Activated naive CD4-positive, alpha-beta T cell treated with anti-CD3 and anti-CD28 coated beads, Interleukin-2, amount 50 U/mL, for 16 hours (primary cell): ENCODE measurements at places on chromosomes 5 and 9.

DNA sequence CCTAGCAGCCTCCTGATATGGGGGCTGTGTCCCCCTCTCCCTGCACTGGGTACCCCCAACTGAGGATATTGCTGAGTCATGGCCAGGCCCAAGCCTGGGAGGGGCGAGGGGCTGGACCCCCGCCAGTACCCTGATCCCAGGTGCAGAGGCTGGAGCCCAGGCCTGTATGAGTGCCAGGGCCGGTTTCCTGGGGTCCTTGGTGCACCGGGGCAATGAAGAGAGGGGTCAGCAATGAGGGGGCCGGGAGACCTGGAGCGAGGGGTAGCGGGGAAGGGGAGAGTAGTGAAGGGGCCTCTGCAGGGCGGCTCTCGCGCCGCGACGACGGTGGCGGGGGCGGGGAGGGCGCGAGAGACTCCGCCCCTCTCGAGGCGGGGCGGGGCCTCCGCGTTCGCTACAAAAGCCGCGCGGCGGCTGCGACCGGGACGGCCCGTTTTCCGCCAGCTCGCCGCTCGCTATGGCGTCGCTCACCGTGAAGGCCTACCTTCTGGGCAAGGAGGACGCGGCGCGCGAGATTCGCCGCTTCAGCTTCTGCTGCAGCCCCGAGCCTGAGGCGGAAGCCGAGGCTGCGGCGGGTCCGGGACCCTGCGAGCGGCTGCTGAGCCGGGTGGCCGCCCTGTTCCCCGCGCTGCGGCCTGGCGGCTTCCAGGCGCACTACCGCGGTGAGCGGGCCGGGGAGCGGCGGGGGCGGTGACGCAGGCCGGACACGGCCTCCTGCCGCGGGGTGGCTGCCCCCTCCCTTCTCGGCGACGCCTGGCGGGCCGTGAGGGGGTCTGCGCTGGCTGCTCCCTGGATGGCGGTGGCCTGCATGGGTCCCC lies at the start of gene SQSTM1:
Gene SQSTM1, plus strand, starts transcription at position 423 of the 815 bp plus-strand sequence. Its CDS starts 32 bp downstream, at position 455.
- DNase-seq: peak; percentile 80

DNA sequence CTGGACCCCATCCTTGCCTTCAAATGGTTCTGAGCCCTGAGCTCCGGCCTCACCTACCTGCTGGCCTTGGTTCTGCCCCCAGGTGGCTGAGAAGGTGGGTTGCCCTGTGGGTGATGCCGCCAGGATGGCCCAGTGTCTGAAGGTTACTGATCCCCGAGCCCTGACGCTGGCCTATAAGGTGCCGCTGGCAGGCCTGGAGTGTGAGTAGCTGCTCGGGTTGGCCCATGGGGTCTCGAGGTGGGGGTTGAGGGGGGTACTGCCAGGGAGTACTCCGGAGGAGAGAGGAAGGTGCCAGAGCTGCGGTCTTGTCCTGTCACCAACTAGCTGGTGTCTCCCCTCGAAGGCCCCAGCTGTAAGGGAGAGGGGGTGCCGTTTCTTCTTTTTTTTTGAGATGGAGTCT lies 5.2 kb downstream of the CEL start:
- no peak for DNase-seq

- DNase-seq: no peak
Observed at GRCh38 chr5:87825583-87825982, 412.9 kb upstream of the CCNH start.

DNA sequence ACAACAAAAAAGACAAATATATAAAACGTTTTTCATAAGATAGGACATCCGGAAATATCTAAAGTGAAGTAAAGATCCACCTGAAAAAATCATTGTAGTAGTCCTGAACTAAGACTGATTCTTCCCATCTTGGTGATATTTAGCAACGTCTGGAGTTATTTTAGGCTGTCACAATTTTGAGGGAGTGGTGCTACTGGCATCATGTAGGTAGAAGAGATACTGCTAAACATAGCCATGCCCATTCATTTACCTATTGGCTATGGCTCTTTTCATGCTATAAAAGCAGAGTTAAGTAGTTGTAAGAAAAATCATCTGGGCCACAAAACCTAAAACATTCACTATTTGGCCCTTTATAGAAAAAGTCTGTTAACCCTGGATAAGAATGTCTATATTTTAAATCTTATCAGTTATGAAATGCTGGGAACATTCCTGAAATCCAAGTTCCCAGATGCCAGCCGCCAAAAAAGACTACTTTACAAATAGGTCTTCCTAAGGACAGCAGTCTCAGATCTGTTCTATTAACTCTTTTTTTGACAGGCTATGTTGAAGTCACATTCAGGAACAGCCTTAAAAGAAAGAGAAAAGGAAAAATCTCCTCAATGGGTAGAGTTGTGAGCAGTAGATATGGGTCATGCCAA lies 27.0 kb downstream of the RAPGEF6 start:
- DNase-seq: no peak

- no peak for DNase-seq
Observed at GRCh38 chr9:93577975-93578682, 1.7 kb downstream of the PHF2 start.

GRCh38 chr5:90518661-90519060 lies 10.7 kb downstream of the LYSMD3 start:
- no peak for DNase-seq

DNA sequence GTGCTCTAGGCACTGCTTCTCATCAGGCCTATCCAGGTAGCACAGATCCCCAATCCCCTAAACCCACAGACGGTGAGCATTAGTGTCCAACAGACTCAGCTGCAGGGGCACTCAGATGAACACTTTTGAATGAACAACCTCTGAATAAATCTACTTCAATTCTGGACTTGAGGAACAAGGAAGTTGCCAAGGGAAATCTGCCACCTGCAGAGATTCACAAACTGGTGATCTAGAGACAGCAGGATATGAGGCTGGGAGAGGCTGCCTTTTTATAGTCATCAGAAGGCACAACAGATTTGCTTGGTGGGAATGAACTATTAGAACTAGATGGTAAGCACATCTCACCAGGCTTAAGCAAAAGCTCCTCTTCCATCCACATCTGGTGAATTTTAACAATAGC lies 7.0 kb upstream of the HK3 start:
- DNase-seq: no peak

DNA sequence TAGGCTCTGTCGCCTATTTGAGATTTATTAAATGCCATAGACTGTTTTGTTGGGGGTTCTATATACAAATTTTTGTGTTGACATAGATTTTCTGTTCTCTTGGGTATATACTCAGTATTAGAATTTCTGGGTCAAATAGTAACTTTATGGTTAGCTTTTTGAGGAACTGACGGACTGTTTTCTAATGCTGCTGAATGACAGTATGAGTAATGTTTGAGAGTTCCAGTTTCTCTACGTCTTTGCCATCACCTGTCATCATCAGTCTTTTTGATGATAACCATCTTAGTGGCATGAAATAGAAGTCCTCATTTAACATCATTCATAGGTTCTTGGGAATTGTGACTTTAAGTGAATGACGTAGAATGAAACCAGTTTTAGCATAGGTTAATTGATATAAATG lies 60.1 kb downstream of the CCDC171 start:
- DNase-seq: no peak

DNA sequence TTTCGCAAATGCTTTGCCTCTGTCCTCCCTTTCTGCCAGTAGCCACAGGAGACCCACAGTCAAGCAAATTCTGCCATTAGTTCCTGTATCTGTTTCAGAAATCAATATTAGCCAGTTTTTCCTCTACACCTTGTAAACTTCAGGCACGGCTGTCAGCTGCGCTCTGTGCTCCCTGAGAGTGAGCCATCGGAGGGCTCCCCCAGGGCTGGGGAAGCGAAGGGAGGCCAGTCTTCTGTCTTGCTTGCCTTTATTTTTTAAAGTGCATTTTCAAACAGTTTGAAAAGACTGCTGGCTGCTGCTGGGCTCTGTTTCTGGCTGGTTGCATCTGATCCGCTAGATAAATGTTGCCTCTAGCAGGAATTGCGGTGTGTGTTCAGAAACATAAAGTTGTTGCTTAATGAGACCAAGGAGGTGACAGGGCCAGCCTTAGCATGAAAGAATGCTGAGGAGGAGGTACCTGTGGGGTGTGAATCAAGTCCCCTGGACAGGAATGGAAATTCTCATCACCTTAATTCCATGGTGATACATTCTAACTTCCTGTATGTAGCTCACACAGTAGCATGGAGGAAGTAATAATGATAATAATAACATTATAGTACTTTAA lies 421.7 kb upstream of the KIF2A start:
- DNase-seq: no peak

DNA sequence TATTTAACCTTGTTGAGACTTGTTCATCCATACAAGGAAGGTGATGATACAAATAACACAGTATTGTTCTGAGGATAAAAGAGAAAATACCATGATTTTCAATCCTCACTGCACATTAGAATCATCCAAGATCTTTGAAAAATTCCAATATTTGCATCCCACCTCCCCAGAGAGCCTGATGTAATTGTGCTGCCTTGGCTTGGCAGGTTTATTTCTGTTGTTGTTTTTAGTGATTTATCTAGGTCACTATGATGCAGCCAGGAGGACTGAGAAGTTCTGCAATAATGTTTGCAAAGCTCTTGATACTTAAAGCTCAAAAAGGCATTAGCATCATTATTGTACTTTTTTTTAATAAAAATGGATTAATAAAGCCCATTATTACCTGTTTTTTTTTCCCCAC lies 67.0 kb upstream of the NMUR2 start:
- DNase-seq: no peak

- no peak for DNase-seq
Observed at GRCh38 chr5:135955525-135955924, 742 bp upstream of the LECT2 start.

- DNase-seq: no peak
Observed at GRCh38 chr9:92696619-92697018, 26.7 kb upstream of the IPPK start.

GRCh38 chr5:19855031-19855430 lies 133.0 kb downstream of the CDH18 start:
- no peak for DNase-seq

DNA sequence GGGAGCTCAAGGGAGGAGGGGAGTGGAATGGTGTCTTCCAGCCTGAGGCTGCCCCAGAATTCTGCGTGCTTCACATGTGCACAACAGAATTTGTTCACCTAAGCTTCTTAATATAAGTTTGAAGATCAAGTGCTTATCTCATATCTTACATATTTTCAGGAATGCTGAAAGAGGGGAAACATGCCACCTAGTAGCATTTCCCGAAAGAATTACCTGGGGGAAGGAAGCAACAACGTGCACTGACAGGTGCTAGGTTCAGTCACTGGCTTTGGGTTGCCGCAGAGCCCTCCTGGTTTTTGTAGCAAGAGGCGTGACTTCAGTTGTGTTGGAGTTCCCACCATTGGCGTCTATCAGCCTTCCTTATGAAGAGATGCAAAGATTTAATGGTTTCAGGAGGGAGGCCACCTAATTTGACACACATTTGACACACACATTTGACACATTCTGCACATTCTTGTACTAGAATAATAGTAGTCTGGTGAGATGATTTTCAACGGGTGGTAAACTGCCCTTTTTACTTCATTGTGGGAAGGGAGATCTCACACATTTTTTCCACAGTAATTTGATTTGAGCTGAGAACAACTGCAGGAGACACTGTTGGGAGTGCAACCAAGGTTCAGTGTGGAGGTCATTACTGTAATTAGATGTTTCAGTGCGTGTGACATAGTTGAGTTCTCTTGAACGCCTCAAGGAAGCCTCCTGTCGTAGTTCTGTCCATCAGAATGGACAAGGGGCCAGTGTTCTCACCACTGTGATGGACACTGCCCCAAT lies 481.3 kb downstream of the CCDC171 start:
- DNase-seq: no peak

DNA sequence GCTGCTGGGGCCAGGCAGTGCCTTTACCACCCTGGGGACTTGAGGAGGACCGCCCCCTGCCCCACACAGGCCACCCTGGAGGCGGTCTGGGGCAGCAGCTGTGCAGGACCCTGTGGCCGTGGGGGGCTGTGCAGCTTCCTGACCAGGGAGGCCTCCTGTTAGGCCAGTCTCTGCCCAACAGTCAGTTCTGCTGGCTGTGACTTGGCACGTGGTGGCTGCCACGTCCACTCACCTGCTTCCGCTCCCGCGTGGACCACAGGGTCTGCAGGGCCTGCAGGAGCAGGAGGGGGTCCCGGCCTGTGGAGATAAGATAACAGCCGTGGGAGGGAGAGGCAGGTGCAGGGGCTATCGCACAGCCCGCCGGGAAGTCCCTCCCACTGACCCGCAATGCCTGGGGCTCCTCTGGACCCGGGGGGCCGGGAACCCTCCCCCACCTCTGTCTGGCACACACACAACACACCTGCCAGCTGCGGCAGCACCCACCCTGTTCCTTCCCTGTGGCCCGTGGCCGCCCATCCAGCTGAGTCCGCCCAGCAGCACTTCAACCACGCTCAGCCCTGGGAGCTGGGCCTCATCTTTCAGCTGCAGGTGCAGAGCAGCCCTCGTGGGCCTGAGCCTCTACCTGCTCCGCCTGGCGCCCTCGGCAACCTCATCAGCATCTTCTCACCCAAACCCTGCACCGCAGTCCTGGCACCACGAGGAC lies 39.7 kb downstream of the EXD3 start:
- no peak for DNase-seq

DNA sequence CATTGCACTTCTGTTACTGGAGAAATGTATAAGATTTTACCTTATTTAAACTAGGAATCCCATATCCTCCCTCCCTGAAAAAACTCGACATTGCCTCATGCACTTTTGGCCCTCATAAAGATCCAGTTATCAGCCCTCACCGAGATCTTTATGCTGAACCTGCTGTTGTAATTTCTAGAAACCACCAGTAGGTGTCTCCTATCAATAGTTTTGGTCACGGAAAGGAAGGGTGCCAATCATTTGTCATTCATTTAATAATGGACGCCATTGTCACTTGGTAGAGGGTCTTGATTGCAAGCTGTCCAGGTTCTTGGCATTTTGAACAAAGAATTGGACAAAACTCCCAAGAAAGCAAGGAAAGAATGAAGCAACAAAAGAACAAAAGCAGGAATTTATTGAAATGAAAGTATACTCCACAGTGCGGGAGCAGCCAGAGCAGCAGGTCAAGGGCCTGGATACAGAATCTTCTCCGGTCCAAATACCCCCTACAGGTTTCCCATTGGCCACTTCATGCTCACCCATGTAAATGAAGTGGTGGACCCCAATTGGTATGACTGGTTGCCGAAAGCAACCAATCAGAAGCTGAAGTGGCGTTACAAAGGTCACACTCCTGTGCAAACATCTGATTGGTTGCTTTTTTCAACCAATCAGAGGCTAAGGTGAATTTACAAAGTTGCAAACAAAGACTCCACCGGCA lies 524.3 kb downstream of the PSAT1 start:
- DNase-seq: no peak
